Activated naive CD8-positive, alpha-beta T cell treated with anti-CD3 and anti-CD28 coated beads, Interleukin-2, amount 10 ng/mL, durations not matched to agents 7 days and 5 days (primary cell): ENCODE measurements at places on chromosomes 7 and 10.

GRCh38 chr10:49834976-49835375, 72.9 kb upstream of the OGDHL start:
- no peak for DNase-seq

- no peak for DNase-seq
These were observed 250.3 kb downstream of the SNX13 start for GRCh38 chr7:17690030-17690429.

- no peak for DNase-seq
These were observed 823 bp downstream of the COPG2 start for GRCh38 chr7:130667593-130668257.

GRCh38 chr7:33050535-33051318, 11.8 kb downstream of the NT5C3A start:
- no peak for DNase-seq

- no peak for DNase-seq
These were observed 34.7 kb downstream of the MET start for GRCh38 chr7:116706668-116707126.

- DNase-seq: no peak
These were observed 125.2 kb upstream of the NANOS1 start for GRCh38 chr10:118904286-118904685.

GRCh38 chr10:70722820-70723424, 50.6 kb downstream of the ADAMTS14 start:
- no peak for DNase-seq

DNA sequence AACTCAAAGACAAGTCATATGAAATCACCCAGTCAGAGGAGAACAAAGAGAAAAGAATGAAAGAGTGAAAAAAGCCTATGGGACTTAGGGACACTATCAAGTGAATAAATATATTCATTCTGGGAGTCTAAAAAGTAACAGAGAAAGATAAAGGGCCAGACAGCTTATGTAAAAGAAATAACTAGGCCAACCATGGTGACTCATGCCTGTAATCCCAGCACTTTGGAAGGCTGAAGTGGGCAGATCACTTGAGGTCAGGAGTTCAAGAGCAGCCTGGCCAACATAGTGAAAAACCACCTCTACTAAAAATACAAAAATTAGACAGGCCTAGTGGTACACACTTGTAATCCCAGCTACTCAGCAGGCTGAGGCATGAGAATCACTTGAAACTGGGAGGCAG, 154.7 kb upstream of the TMEM106B start:
- no peak for DNase-seq

DNA sequence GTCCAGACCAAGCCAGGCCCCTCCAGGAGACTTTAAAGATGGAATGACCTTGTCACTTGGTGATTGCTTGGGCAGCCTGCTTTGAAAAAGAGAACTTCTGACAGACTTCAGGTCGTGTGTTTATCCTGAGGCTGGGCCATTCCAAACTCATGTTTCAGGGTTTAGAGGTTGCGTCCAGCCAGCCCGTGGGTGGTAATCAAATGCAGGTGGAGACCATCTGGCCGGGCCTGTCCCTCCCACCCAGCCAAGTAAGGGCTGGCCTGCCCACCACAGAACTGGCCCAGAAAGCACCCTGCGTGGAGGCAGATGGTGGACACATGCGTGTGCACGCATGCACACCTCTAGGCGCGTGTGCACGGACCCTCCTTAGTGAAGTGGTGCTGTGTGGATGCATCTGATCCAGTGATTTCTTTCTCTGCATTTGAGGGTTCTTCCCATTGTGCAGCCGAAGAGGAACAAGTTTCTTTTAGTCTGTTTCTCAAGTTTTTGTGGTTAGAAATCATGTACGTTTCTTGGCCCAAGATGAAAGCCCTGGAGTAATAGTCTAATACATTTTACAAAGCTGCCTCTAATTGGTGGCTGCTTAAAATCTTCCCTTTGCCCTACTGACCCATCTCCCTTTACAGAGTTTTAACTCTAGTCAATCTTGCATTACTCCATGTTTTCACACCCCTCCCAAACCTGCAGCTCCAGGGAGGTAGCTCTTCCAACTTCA, 43.0 kb downstream of the SUFU start:
- DNase-seq: no peak

GRCh38 chr10:72090326-72090725, 2.0 kb upstream of the SPOCK2 start:
- no peak for DNase-seq

GRCh38 chr10:61452655-61453641, at the start of gene TMEM26:
TSS of gene TMEM26 (minus strand) at chr10:61453381. CDS start at chr10:61453081, 300 bp downstream.
- DNase-seq: peak; percentile 29

GRCh38 chr10:114397651-114398145, 6.6 kb downstream of the AFAP1L2 start:
- DNase-seq: no peak

- DNase-seq: no peak
These were observed 9.0 kb downstream of the RGS10 start for GRCh38 chr10:119533473-119533872.

GRCh38 chr7:136566491-136566890, 302.0 kb upstream of the CHRM2 start:
- no peak for DNase-seq

GRCh38 chr7:90688810-90689209, 92.7 kb downstream of the CDK14 start:
- DNase-seq: no peak

- no peak for DNase-seq
These were observed 29.9 kb downstream of the HEPACAM2 start for GRCh38 chr7:93196336-93196735.

DNA sequence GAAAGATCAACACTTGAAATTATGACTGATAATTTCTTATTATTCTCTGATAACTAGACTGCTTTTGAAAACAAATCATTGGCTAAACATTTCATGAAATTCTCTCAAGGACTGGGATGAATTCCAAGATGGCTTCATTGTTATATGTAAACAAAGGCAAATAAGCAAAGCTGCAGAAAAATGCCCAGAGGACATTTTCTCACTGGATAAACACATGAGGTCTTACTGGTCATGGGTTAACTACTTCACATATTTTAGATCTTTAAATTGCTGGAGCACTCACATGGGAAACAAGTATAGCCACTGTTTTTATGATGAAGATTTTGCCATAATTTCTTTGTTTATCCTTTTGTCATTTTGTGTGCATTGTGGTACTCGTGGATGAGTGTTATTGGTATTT, 239.1 kb downstream of the PHF14 start:
- no peak for DNase-seq

DNA sequence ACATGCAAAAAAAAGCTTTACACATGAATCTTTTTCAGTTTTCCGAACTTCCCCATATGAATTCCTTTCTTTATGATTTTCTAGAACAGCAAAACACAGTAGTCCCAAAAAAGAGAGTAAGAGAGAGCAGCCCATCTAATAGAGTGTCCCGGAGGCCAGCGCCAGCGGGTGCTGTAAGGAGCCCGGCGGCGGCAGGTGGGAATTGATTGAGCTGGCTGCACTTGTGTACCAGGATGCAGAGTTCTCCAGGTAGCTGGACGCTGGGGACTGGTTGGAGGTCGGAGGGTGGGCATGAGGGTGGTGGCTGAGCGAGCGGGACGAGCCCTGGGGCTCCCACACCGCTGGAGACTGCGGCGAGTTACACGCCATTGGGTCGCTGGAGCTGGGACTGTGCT, 4.0 kb downstream of the DLX5 start:
- no peak for DNase-seq

DNA sequence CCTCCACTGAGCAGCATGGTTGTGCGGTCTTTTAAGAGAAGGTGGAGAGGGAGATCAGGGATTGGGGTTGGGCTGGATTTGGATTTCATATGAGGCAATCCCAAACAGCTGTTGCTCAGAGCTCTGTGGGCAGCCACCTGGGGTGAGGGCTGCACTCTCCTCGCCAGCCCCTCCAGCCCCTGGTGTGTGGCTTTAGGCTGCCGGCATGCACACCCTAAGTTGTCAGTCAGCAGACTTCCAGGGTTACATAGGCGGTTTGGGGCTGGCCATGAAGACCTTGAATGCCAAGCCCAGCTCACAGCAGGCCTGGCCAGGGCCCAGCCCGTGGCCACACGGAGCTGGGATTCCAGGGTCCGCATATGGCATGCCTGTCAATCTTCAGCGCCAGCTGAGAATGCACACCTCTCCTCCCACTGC, 54.8 kb downstream of the ZMIZ1 start:
- no peak for DNase-seq

- DNase-seq: no peak
These were observed 129.2 kb upstream of the FEZF1 start for GRCh38 chr7:122433765-122434164.

- DNase-seq: no peak
These were observed 2.7 kb upstream of the HERPUD2 start for GRCh38 chr7:35697414-35698175.

DNA sequence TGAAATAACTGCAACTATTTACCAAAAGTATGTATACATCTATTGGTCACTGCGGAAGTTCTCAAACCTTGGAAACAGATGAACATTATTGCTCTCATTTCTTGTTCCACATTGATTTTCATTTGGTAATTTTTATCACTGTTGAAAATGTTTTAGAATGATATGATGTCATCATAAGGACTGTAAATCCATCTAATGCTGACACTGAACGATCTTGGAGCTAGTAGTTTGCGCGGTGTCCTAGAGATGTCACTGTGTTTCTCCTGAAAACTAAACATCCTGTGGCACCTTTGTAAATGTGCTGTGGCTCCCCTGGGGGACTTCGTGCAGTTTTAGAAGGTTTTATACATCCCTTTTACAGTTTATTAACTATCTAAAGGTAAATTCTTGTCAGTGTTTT, 73.5 kb downstream of the DNAJB9 start:
- DNase-seq: no peak

DNA sequence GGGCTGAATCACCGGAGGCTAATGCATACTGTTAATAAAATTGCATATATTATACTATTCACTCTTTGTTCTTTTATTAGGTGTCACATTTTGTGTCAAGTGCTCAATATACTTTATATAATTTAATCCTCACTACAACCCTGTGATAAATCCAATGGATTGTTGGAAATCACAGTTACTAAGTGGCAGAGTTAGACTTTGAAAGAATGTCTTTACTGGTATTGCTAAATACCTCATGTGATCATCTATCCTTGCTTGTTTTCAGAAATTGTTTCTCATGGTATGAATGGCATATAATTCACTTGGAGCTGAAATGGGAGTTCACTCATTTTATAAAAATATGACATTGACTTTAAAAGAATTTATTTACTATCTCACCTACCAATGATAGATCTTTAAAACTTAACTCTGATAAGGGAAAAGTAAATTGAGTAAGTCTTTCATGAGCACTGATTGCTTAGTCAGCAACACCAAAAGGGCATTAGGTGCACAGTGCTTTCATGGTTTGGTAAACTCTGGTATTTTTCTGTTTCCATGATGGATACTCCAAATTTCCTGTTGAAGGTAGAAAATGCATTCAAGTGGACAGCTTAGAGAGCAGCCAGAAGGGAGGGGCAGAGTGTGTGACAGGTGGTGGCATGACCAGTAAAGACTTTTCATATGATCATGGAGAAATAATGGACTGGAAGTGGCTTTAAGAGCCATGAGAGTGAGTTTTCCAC, 22.6 kb downstream of the ENKUR start:
- DNase-seq: no peak

DNA sequence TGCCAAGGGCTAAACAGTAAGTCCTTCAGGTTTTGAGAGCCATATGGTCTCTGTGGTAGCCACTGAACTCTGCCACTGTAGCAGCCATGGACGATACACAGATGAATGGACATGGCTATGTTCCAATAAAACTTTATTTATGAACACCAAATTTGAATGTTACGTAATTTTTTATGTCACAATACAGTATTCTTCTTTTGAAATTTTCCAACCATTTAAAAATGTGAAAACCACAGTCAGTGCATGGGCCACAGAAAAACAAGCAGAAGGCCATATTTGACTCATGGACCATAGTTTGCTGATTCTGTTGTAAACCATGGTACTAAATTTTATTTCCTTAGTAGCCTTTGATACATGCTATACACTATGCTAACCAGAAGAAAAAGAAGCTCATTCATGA, 361.8 kb downstream of the MAGI2 start:
- DNase-seq: no peak

DNA sequence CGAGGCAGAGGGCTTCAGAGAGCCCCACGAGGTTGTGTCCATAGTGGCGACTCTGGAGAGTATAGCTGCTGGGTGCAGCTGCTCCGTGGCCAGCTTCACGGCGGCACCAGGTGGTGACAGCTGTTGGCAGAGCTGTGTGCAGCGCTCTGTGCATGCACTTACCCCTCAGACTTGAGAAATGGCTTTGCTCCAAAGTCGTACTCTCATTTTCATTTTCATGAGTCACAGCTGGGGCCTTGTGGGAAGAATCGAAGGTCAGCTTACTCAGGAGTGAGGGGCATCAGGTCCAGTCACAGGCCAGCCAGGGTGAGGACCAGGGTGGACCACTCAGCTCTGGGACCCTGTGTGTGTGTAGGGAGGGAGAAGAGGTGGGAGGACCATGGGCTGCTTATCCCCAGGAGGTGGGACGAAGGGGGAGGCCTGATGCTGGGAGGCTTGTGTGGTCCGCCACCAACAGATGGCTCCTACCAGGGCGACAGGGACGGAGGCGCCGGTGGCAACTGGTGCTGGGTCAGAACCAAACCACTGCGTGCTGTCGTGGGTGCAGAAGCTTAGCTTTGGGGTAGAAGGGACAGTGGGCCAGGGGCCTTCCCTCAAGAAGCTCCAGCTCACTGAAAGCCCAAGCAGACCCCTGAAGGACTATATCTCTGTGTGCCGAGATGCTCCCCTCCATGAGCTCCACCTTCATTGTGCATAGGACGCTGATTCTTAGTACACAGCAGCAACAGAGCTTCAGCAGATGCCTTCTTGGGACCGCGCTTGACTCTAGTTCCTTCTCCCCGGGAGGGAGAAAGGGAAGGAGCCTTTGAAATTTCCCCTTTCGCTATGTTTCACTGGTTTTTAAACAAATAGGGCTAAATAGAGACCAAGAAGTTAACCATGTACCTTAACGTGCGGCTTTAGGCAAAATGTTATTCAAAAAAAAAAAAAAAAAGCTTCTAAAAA, 225.0 kb downstream of the CELF2 start:
- no peak for DNase-seq

DNA sequence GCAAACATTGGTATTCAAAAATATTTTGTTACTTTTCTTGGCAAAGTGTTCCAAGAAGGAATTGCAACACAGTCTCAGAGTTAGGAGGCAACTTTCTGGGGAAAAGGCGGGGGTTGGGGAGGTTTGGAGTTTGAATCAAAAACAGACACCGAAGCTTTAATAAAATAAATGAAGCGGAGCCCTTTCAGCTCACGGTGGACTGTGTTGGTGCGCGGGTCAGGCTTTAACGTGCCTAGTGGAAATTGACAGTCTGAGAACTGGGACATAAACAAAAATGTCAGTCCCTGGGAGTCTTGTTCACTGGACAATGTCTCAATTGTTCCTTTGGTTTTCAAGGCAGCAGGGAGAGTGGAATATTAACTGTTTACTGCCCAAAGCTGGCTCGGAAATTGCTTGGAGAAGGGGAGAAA, 109.3 kb downstream of the TCF7L2 start:
- no peak for DNase-seq

- DNase-seq: peak; percentile 22
These were observed 34.3 kb downstream of the CFAP46 start for GRCh38 chr10:132907821-132908620.

- no peak for DNase-seq
These were observed 38.2 kb downstream of the MKLN1 start for GRCh38 chr7:131365838-131366237.

- no peak for DNase-seq
These were observed 128.7 kb downstream of the COBL start for GRCh38 chr7:51187941-51188340.

- no peak for DNase-seq
These were observed 48.5 kb upstream of the OSBPL3 start for GRCh38 chr7:25028370-25029021.
